OCI-LY7 (cell line): ENCODE measurements at places on chromosomes 4 and X.

- DNase-seq = no peak
These were observed 33.7 kb downstream of the PIGG start for GRCh38 chr4:532588-533317.

DNA sequence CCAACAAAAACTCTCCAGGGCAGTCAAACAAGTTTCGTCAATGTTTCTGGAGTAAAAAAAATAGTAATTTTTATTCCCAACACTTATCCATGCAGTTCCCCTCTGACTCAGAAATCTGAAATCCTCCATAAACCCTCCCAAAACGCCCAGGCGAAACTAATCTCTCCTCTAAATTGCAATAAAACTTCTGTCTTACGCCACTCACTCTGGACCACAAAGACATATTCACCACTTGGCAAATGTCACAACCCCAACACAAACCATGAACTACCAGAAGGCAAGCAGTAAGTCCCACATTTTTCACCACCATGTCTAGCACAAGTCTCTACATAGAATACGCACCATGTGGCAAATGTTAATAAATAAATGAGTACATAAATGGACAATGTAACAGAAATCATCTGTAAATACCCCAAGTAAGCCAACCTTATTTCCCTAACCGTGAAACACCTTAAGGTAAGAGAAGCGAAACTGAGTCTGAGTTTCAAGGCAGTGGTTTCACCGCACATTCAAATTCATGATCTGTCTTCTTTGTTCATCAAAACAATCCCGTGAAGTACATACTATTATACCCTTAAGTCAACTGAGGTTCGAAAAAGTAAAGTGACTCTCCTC is 1.6 kb downstream of the PAPSS1 start:
- DNase-seq = peak; percentile 65

- DNase-seq = no peak
These were observed 77.5 kb downstream of the HTRA3 start for GRCh38 chr4:8346838-8347605.

DNA sequence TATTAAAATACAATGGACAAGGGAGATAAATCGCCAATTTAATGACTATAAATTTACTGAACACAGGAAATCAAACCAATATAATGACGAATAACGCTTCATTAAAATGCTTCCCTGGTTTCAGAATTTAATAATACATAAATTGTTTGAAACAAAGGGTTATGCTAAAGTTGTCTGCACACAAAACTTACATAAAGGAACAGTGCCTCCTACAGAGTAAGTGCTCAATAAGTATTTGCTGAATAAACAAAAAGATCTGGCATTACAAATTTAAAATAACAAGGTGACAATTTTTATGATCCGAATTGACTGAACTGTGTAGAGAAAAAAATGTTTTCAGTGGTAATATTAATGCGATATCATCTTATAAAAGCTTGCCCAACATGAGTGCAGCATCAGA is 69.6 kb downstream of the NOCT start:
- DNase-seq = peak; percentile 26

- DNase-seq = no peak
These were observed 2.2 kb downstream of the FAT4 start for GRCh38 chr4:125316791-125317524.

- DNase-seq = no peak
These were observed 101.1 kb downstream of the MID1 start for GRCh38 chrX:10519278-10519677.

- DNase-seq = no peak
These were observed at the start of gene MSANTD1 for GRCh38 chr4:3248811-3249661. Gene MSANTD1, plus strand, starts transcription at chr4:3249159. Its CDS starts 64 bp downstream, at chr4:3249223.
